Fibroblast of the aortic adventitia (primary cell): ENCODE measurements at places on chromosomes 3 and 15.

DNA sequence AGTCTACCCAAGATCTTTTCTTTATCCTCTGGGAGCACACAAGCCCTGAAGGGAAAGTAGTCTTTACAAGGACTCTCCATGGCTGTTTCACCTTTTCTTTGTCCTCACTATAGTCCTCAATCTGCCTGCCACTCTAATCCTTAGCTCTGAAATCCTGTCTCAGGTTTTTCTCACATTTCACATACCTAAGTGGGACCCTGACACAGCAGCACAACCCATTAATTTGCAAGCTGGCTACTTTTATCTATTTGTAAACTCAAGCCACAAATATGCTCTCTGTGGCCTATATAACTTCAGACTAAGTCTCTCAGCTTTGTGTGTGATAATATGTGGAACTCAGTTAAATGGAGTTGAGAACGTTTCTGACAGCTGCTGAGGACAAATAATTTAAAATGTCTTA lies 19.8 kb downstream of the SIN3A start:
- peak; percentile 7 for DNase-seq

GRCh38 chr3:71800023-71800422 lies 15.1 kb upstream of the PROK2 start:
- DNase-seq, result no peak

DNA sequence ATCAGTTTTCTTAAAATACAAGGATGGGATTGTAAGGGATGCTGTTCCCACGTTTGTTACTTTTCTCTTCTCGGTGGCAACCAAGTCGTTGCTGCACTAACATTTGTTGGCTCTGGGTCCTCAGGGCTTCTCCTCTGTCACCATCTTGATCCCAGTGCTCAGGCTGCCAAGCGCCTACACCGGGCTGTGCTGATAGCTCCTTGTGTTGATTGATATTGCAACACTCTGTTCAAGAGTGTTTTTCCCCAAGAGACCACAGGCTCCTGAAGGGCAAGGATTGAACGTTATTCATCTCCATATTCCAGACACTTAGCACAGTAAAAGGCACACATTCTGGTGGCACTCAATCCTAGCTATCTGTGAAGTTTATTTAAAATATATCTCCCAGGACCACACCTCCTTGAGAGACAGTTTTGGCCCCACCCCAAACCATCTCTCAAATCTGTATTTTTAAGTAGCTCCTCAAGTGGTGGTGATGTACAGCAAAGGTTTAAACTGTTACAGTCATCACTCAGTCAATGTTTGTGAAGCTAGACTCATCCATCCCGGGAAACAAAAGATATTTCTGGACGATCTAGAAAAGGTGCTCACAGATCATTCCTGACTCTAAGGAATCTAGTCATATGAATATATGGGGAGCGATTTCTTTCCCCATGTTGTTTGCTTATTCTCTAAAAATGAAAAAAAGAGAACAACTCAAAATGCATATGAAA lies 38.5 kb upstream of the FOXP1 start:
- DNase-seq, result no peak

DNA sequence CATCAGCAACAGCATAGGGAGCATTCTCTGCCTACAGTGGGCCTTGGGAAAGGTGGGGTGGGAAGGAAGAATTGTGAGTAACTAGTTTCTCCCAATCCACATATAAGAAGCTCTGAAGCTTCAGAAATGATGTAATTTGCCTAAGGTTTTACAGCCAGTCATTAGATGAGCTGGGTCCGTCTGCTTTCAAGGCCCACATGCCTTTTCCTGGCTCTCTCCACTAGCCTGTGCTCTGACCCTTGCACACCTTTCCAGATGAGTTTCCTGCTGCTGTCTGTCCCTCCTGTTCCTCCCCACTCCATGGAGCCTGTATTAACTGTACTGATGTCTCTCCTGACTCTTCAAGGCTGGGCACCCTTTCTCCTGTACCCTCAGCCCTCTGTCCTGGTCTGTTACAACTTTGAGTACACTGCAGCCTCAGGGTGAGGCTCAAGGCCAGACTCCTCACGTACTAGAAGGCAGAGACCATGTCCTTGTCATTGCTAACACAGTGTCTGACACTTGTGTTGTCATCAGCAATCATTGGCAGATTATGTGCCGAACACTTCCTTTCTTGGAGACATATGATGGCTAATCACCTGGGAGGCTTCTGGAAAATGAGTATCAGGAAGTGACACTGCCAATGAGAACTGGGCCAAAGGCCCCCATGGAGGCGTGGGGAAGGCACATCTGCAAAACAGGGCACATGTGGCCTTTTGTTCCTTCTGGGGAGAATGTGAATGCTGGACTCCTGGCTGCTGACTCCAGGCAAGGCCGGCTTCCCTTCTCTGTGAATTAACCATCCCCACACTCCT lies 6.6 kb downstream of the TM6SF1 start:
- DNase-seq, result no peak

DNA sequence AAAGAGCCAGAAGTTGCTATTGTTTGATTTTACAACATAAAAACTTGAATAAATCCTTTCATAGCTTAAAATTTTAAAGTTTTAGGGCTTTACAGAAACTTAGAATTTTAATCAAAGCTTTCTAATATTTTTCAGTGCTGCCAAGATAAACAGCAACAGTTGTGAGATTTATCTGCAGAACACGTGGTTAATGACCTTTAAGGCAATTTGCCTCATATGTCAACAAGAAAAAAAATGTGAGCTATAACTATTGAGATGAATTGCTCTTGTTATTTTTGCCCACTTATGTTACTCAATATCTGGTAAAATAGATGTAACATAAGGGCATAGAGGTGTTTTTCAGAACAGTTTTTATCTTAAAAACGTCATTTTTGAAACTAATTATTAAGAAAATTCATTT lies 96.7 kb upstream of the NECTIN3 start:
- DNase-seq, result no peak

- no peak for DNase-seq
Observed at GRCh38 chr3:52044869-52045619, 11.3 kb downstream of the DUSP7 start.
